ENCODE measurements at places on chromosomes 2 and 18.

DNA sequence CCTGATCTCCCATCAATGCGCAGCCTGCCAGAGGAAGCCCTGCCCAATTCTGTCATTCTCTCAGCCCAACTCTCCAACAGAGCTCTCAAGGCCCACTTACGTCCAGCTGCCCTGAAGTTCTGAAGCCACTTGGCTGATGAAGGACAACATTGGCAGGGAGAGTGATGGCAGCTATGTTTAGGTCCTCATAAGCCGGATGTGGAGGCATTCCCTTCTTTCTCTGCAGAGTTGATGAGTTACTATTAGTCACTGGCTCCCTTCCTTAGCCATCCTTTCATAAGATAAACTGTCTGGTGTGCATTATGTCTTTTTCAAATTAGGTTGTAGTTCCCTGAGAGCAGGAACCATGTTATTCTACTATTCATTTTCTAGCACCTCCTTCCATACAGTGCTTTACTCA, 22.5 kb upstream of the TACR1 start:
- no peak for DNase-seq

DNA sequence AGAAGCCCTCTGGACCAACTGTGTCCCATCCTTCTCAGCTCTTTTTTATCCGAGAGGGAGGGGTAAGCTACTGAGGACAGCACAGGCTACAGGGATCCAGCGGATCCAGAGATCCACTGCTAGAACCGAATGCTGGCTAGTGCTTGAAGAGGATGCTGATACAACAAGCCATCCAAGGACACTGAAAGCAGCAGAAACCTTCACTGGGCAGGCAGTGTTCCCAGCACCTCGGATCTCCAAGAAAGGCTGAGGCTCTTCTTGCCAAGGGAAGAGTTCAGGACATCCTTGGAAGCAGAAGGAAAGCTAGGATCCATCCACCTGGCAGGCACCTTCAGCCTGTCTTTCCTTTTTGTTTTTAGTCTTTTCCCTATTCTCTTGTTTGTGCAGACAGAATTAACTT, 13.2 kb upstream of the FHOD3 start:
- no peak for DNase-seq

GRCh38 chr2:95261602-95262001, 12.6 kb upstream of the PROM2 start:
- no peak for DNase-seq

DNA sequence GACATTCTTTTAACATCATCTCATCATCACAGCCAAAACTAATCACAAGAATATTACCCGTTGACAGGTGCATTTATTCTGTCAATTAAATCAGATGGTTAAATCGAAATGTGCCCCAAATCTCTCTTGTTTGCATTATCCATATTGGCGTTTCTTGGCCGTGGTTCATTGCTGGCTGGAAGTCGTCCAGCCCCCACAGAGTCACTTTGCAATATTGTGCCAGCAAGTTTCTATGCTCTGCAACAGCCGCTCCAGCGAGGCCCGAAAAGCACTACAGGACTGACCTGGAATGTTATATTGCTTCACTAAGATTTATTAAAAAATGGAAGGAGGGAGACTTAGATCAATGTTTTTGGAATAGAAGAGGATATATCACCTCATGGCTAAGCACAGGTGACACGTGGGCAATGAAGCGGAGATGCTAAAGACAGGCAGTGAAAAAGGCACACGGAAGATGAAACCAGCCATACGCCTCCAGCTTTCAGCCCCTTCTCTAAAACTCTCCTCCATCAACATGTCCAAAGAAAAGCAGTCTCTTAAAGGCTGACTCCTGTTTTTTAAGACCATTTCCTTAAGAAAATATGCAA, 176.8 kb upstream of the VRK2 start:
- DNase-seq = no peak

DNA sequence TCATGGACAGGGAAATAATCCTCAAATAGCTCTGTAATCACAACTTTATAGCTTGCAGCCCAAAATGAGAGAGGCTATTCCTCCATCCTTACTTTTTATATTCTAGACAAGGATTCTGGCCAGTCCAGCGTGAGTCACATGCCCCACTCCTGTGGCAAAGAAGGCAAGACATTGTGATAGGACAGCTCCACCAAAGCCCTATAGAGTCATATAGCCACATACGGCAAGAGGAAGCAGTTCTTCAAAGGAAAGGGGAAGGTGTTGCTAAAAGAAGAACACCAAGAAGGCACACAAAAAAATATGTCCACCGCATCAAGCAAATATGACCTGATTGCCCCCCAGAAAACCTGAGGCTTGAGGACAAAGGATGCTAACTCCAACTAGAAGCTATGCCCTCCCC, 3.4 kb upstream of the GFPT1 start:
- no peak for DNase-seq

GRCh38 chr2:38056216-38056615, 19.7 kb downstream of the CYP1B1 start:
- DNase-seq = no peak

DNA sequence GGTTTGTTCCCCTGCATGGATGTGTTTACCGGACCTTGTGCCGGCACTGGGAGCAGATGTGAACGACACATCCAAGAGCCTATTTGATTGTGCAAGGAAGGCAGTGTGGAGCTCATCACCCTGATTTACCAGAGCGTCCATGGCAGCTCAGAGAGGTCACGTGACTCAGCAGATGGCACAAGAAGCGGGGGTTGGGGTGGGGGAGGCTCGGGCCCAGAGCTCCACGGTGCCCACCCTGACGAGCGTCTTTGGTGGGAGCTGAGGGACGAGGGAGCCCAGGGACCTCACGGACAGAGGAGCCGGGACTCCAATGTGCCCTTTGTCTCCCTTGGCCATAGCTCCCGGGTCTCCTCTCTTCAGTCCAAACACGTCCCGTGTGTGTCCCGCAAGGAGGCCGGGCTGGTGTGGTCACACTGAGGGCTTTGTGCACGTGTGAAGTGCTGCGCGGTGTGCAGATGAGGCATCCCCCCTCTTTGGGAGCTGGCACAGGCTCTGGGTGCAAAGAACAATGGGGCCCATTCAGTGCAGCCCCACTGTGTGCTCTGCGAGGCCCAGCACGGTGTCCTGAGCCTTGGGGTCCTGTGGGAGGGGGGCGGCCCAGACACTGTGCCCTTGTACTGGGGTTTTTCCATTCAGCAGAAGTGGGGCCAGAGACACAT, 15.5 kb downstream of the KCNIP3 start:
- DNase-seq = no peak

- DNase-seq = no peak
Measured at GRCh38 chr2:79780781-79781180, 267.9 kb downstream of the CTNNA2 start.

DNA sequence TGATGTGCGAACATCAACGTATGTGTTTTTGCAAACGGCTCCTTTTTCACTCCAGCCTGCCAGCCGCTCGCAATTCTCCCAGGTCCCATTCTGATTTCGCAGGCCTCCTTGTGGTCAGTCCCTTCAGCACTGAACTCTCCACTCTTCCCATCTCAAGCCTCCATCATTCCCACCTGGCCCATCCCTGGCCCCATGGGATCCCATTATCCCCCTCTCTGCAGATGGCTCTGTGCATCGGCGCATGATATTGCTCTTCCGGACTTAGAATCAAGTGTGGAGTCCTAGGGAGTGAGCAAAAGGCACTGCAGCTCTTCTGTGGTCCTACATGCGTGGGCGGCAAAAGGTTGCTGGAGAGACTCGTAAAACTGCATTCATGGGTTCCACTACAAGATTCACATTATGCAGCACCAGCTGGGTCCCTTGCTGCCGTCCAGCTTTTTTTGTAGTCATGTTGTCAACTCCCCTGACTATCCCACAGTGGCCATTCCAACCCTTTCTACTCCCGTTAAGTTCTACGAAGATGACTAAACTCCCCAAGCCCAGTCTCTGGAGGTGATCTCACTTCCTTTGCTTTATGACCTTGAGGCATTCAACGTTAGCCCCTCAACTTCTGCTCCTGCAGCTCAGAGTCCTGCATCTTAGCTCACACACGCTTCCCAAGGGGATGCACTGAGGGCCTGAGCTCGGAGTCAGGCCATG, 125.3 kb upstream of the NRP2 start:
- DNase-seq = no peak

DNA sequence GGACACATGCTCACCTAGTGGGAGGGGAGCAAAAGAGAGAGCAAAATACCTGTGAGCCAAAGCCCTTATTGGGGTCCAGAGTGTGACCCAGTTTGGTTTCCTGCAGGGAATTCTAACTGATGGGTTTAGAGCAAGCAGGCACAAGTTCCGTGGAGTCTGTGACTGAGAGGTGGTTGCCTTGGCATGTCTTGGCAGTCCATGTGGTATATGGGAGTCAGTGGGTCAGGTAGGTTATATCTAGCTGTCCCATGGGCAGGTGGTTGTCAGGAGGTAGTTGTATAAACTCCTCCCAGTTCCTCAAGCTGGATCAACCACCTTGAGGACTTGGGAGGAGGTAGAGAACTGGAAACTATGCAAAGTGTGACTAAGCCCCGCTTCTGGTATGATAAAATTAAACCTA, 452.8 kb upstream of the VWC2L start:
- no peak for DNase-seq

- no peak for DNase-seq
Measured at GRCh38 chr2:28589746-28590463, 94.0 kb downstream of the PLB1 start.

DNA sequence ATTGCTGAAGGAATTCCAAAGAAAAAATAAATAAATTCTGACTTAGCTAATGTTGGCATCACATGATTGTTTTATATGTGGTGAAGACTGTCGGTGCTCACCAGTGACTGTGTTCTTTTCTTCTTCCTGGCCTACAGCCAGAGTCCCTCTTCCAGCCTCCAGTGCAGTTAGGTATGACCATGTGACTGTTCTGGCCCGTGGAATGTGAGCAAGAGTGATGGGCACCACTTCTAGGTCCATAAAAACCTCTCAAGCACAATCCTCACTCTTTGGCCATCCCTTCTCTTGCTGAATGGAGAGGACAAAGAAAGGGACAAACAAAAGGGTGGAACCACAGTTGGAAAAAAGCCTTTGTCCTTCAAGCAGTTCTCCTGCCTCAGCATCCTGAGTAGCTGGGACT, 39.0 kb upstream of the BMPR2 start:
- peak; percentile 47 for DNase-seq

- no peak for DNase-seq
Measured at GRCh38 chr2:157420771-157421323, 23.0 kb downstream of the CYTIP start.

DNA sequence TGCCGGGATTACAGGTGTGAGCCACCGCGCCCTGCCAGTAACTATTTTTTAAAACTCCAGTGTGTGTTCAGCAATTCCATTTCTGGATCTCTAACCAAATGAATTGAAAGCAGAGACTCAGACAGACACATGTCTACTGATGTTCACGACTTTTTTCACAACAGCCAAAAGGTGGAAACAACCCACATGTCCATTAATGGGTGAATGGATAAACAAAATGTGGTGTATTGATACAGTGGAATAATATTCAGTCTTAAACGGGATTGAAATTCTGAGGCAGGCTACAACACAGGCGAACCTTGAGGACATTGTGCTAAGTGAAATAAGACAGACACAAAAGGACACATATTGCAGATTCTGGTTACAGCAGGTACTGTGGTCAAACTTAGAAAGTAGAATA, 55.0 kb downstream of the DDX1 start:
- no peak for DNase-seq

GRCh38 chr18:67730886-67731285, 214.4 kb upstream of the DSEL start:
- DNase-seq = no peak

GRCh38 chr2:51208521-51208920, 176.6 kb upstream of the NRXN1 start:
- DNase-seq = no peak

GRCh38 chr2:113053666-113054065, 999 bp upstream of the IL36B start:
- DNase-seq = no peak

DNA sequence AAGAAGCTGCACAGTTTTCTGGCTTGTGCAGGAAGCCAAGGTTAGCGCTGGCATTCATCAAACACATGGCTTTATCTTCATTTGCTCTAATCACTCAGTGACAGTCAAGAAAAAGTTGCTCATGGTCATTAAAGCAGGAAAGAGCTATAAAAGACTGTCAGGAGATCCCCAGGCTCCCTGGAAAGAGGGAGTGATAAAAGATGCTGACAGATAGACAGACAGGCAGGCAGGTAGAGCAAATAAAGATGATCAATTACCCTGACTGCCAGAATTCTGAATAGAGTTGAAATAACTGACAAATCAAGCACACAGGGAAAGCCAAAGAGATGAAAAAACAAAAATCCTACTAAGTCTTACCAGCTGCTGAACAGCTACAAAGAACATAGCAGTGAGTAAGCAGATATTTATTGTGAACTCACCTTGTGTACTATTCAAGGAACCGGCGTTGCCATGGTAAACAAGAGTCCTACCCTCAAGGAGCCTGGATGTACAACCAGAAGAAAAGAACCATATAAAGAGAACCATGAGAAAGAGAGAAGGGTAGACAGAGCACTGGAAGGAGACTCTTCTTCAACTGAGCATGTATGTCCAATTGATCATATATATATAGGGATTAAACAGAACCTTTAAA, 68.0 kb downstream of the RNF152 start:
- DNase-seq = no peak

- DNase-seq = no peak
Measured at GRCh38 chr2:237551071-237551574, 15.3 kb upstream of the PRLH start.

GRCh38 chr2:105849431-105850179, 104.9 kb downstream of the NCK2 start:
- DNase-seq = no peak

- DNase-seq = no peak
Measured at GRCh38 chr2:234433201-234433600, 63.7 kb downstream of the ARL4C start.

All from NCI-H2029 treated with DMSO at 0.1 percent for 48 hours (cell line).